Endothelial cell of umbilical vein (primary cell): ENCODE measurements at places on chromosomes 1 and 21. TPM values are rescaled to one million over a fixed set of nuclear protein-coding genes. Genes with fewer than 3 reads are reported as not detected.

- DNase-seq = no peak
Observed at GRCh38 chr1:40594187-40594531, 62.7 kb downstream of the ZNF684 start.

GRCh38 chr1:82646336-82646735, 845.6 kb downstream of the ADGRL2 start:
- DNase-seq = no peak

DNA sequence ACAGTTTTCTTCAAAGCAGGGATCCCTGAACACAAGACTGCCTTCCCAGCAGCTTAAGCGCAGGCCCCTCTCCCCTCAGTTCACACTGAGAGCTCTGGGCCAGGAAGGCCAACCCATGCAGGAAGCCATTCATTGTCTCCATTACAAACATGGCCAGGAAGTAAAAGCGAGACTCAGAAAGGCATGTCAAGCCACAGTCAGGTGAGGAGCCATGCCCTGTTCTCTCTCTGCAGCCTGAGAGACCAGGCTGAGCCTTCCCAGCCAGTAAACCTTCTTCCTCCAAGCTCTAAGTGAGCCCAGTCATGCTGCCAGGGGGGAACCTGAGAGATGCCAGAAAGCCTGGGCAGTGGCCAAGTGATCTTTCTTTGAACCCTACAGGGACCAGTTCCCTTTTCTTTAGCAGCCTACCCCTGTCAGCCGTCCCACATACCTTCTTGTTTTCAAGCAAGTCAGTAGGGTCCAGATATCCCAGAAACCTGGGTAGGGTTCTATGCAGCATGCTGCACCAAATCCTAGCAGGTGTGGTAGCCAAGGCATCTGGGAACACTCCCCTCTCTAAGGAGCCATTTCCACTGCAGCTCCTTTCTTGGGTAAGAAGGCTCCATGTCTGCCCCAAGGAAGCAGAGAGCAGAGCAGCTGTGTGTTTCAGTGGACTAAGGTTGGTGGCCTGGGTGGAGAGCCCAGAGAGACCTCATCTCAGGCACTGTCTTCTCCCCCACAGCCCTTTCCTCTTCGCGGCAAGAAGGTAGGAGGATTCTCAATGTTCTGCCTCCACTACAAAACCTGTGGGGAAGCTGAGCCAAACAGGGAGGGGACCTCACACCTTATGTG, 977 bp downstream of the TRAF3IP3 start:
- no peak for DNase-seq

GRCh38 chr1:64944913-64945312, 21.4 kb downstream of the JAK1 start:
- DNase-seq = no peak

DNA sequence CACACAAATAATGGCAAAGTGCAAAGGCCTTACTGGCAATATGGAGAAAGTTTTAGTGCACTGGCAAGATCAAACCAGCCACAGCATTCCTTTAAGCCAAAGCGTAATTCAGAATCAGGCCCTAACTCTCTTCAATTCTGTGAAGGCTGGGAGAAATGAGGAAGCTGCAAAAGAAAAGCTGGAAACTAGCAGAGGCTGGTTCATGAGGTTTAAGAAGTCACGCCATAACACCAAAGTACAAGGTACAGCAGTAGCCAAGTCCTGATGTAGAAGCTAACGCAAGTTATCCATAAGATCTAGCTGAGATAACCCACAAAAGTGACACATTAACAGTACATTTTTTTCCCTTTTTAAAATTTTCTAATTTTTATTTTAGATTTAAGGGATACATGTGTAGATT, 57.1 kb downstream of the SLC27A3 start:
- no peak for DNase-seq

PLA2G4A gene
- 10.6 and 13.3 TPM in 2 replicates for total RNA-seq

EPHB2 gene
- 69.1 and 69.5 TPM in 2 replicates for total RNA-seq

INKA2 gene
- total RNA-seq = 5.3 and 7.8 TPM in 2 replicates

DNA sequence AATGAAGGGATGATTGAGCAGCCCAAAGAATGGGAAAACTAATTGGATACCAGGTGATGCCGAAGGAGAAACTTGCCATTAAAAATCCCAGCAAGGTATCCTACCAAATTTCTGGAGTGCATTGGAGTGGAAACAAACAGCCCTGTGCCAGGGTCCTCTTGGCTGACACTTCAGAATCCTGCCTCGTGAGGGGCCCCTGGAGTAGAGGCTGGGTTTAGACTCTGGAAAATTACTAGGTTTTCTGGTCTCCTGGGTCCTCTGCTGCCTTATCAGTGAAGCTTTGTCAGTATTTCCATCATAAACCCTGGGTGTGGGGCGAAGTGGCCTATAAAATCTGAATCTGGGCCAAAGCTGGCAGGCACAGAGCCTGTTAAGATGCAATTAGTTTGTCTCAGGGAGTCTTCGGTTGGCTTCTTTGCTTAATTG, 289.2 kb upstream of the USP24 start:
- DNase-seq = no peak

DNA sequence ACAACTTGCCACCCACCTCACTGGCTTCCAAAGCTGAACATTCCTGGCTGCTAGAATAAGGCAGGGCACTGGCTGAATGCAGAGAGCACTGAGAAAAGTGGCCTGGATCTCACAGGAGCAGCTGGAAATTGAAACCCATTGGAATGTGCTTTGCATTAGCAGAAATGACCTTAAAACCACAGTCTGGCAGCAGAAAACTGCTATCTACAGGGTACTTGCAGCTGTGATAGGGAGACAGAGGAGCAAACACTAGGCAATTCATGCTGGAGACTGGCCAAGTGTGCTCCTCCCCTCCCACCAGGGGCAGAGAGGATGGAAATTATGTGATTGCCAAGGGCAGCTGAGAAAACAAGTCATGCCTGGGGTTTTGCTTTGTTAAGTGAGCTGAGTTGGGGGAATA, 47.2 kb downstream of the HSD3B1 start:
- DNase-seq = peak; percentile 94

DNA sequence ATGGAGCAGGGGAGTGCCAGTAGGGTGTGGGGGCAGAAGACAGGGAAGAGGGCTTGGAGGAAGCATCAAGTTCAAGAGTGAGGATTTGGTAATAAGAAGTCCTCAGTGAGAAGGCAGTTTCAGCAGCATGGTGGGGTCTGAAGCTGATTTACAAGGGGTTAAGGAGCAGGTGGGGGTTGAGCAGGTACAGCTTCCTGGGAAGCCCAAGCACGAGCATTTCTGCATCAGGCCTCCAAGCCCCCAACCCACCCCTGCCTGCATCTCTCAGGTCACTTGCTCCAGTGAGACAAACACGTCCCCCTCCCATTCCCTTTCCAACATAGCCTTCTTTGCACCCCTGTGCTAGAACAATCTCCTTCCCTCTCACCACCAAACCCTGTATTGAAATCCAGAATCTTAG, 574.7 kb downstream of the MATN1 start:
- DNase-seq = no peak

DNA sequence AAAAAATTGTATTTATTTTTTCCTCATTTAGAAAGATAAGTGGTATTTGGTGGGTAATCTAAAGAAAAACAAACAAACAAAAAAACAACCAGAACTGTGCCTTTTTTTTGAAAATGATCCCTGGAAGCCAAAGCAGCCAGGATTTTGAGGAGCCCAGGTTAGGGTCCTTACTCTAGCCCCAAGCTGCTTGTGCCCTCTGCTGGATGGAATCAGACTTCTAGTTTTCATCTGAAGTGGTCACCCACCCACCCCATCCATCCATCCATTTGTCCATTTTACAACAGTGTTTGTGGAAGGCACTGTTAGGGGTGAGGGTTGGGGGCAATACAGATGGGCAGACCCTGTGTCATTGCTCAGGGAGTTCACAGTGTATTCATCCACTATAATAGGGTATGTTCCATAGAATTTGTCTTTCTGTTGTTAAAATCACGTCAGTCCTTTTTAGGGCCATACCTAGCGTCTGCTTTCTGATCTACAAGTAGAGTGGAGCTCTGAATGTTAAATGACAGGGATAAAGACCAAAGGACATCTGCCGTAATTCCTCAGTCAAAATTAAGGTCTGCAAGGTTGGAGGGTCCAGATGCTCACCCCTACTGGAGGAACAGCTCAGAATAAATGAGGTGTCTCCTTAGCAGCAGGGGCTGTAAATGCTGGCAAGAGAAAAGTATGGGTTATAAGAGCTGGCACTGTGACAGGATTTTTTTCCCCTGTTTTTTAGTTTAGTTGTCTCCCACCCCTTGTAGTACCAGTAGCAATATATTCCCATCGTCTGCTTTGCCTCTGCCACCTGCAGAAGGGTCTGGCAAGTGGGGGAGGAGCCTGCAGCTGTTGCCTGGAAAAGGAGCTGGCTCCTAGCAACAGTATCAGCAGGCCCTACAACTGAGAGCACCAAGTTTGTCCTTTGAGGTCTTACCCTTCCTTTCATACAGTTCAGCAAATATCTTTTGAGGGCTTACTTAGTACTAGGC, 3.2 kb downstream of the LRRC42 start:
- DNase-seq = peak; percentile 33

DNA sequence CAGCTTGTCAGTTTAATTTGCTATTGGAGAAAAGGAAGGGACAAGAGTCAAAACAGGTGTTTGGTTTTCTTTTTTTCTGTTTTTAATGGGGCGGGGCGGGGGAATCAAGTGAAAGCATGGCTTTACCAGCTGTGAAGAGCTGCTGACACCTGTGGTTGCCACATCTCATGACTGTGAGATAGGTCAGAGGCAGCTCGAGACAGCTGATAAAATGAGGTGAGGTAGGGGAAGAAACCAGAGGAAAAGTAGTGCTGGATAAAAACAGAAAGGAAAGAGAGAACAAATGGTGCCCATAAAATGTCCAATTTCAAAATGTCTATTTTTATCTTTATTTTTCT, 272.3 kb downstream of the NEGR1 start:
- no peak for DNase-seq

GRCh38 chr1:93694819-93695218, 13.2 kb upstream of the BCAR3 start:
- DNase-seq = no peak

GRCh38 chr1:20183616-20184271, 2.2 kb upstream of the UBXN10 start:
- DNase-seq = no peak

DNA sequence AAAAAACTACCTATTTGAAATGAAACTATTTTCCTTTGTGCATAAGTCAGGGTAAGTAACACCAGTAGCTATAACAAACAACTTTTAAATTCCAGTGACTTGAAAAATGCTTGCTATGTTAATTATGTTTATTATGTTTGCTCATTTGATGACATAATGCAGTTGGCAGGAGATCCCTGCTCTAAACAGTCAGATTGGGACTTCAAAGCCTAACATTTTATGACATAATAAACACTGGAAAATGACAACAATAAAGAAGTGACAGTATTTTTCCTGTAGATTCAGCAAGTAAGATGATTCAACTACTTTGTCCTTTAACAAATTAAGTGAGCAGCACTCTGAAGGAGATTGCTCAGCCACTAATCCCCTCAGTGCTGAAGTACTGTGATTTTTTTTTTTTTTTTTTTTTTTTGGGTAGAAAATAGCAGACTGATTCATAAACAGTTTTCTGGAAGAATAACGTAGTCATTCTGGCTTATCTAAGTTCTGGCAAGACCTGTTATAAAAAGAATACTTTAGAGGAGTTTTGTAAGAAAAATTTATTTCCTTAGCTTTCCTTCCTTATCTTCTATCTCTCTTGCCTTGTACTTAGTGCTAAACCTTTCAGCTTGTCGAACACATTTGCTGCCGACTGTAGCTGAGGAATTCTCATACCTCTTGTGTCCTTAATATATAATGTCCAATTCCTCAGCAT, 207.2 kb downstream of the PTGER3 start:
- no peak for DNase-seq

TCEA3 gene
- 3.4 and 3.7 TPM in 2 replicates for total RNA-seq

OPRD1 gene
- total RNA-seq = not detected in 2 replicates

- no peak for DNase-seq
Observed at GRCh38 chr1:17687145-17687544, 68.0 kb upstream of the ACTL8 start.

- no peak for DNase-seq
Observed at GRCh38 chr1:58792846-58793245, 9.0 kb upstream of the JUN start.

GRCh38 chr1:42312576-42313212, 22.3 kb downstream of the FOXJ3 start:
- DNase-seq = no peak
